Heart right ventricle (tissue), 16 donors: ENCODE measurements at places on chromosomes 1 and 21.

DNA sequence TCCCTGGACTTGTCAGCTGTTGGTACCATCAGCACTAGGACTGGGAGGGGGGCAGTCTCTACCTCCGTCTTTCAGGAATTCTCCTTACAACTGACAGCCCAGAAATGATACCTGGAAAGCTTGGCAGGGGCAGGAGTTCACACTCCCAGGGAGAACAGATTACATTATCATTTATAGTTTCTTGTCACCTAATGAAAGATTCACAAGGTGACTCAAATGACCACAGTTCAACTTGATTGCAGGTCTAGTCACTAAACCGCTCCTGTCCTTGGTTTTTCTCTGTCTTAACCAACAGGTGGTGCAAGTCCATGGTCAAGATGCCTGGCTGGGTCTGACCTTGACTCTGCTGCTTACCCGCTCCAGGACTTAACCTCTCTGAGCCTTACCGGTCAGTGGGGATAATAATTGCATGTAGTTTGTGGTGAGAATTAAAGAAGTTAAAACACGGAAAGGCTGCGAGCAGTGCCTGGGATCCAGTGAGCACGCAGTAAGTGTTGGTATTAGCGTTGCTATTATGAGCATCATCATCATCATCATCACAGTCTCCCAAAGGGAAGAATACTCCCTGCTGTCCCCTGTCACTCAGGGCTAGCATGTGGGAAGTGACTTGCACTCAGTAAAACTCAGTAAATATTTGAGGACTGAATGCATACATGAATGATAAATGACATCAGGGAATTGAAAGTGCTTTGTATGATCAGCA, 125.3 kb upstream of the CD34 start:
- H3K4me3 ChIP-seq, result no peak overlapping the region
- no peak overlapping the region for H3K27ac ChIP-seq
- peaks cover 33% of the 10 kb centered on the region for H3K36me3 ChIP-seq
- DNase-seq, result no peak
- no peaks in the 10 kb centered on the region for H3K27me3 ChIP-seq

DNA sequence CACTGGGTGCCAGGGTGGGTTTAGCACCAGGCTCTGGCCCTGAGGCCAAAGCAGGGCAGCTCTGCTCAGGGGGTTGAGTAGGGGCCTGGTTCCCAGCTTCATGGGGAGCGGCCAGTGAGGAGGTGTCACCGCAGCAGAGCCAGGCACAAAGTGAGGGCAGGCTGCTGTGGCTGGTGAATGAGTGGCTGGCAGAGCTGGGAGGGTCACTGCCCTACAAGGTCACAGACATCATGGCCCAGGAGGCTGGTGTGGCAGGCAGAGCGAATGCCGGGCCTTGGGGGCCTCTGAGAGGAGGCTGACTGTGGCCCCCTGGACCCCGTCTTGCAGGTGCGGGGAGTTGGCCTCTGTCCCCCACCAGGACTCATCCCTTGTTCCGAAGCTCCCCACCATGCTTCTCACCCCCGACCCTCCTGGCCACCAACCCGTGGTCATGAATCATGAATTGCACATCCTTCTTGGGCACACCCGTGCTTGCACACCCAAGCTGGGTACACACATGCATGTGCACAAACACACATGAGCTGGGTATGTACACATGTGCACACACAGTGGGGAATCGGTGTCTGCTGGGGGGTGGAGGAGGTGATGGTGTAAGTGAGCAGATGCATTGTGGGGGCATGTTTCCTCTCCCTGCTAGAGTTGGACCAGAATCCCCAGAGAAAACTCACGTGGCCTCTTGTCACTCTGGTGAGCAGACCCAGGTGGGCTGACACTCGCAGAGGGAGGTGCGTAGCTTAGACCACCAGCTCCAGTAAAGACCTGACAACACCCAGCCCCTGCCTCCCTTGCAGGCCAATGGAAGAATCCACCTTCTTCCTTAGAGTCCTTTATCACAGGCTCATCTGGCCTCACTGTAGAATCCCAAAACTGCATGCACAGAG, 4.8 kb upstream of the GNB1 start:
- no peak overlapping the region for H3K4me3 ChIP-seq
- no peaks in the 10 kb centered on the region for H3K36me3 ChIP-seq
- H3K27ac ChIP-seq, result no peak overlapping the region
- no peaks in the 10 kb centered on the region for H3K27me3 ChIP-seq
- DNase-seq, result no peak

GRCh38 chr1:20172033-20172590, 13.8 kb upstream of the UBXN10 start:
- H3K4me3 ChIP-seq, result no peak overlapping the region
- no peaks in the 10 kb centered on the region for H3K36me3 ChIP-seq

- peaks cover 14% of the 10 kb centered on the region for H3K4me1 ChIP-seq
- no peaks in the 10 kb centered on the region for H3K27me3 ChIP-seq
- H3K36me3 ChIP-seq, result no peaks in the 10 kb centered on the region
- no peak overlapping the region for H3K4me3 ChIP-seq
Observed at GRCh38 chr1:85153149-85153891, 47.5 kb downstream of the SYDE2 start.

DNA sequence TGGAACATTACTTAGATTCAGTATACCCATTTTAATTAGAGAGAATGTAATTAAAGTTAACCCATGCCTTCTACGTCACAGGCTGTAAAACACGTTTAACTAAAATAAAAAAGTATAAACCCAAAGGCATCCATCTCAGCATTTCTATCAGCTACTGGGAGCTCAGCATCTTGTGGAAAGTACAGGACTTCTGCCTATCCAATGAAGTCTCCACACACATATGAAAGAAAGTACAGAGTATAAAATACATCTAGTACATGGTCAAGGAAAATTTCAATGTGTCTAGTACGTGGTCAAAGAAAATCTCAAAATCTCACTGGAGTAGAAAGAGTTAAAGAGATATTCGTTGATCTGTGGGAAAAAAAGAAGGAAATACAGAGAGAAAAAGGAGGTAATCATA, 141.4 kb upstream of the ZNHIT6 start:
- no peaks in the 10 kb centered on the region for H3K4me1 ChIP-seq
- H3K27me3 ChIP-seq, result no peaks in the 10 kb centered on the region
- no peak overlapping the region for H3K4me3 ChIP-seq
- no peaks in the 10 kb centered on the region for H3K36me3 ChIP-seq
- DNase-seq, result no peak

- DNase-seq, result no peak
- H3K36me3 ChIP-seq, result no peaks in the 10 kb centered on the region
- peaks cover 22% of the 10 kb centered on the region for H3K4me1 ChIP-seq
- no peak overlapping the region for H3K27ac ChIP-seq
- H3K27me3 ChIP-seq, result peaks cover 24% of the 10 kb centered on the region
- H3K4me3 ChIP-seq, result no peak overlapping the region
Observed at GRCh38 chr1:11594222-11594621, 60.0 kb downstream of the FBXO2 start.

DNA sequence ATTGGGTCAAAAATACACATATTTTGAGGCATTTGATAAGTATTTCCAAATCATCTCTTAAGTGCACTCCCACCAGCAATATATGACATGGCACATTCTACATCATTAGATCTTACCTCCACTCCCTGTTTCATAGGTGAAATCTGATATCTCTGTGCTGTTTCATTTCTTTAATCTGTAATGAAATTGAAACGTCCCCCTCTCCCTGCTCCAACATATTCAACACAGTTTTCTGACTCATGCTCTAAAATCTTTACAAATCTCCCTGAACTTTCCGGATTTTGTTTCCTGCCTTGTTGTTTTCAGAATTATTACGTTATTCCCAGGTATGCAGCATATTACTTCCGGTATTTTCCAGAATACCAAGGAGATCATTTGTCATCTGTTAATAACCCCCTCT, 66.1 kb upstream of the AKT3 start:
- H3K27me3 ChIP-seq, result peaks cover 30% of the 10 kb centered on the region
- DNase-seq, result no peak
- H3K4me1 ChIP-seq, result peaks cover 16% of the 10 kb centered on the region
- no peaks in the 10 kb centered on the region for H3K36me3 ChIP-seq
- no peak overlapping the region for H3K4me3 ChIP-seq

GRCh38 chr1:26350701-26351589, 3.0 kb downstream of the CRYBG2 start:
- no peak overlapping the region for H3K4me3 ChIP-seq
- peaks cover 4% of the 10 kb centered on the region for H3K4me1 ChIP-seq
- H3K36me3 ChIP-seq, result no peaks in the 10 kb centered on the region
- H3K27me3 ChIP-seq, result peaks cover 19% of the 10 kb centered on the region

DNA sequence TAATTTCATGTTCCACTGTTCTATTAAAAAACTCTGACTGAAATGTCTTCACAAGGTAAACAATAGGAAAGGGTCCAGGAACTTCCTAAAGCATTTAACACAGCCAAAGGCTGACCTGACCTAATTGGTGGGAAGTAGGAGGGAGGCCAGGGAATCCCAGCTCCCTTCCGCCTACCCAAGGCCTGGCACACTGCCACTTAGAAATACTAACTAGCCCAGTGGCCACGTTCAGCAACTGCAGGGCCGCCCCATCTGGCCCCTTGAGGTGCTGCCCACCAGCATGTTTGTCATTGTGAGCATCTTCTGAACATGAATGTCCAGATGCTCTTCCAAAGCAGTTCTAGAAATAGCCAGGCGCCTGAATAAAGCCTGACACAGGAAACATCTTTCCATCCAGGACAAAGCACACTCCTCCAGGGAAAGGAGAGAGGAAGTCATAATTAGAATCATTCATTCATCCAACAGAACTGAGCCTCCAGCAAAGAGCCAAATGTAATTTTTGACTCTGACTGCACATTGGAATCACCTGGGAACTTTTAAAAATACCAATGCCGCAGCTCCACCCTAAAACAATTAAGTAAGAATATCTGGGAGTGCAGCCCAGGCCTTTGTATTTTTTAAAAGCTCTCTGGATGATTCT, 44.6 kb upstream of the BCL9 start:
- H3K4me1 ChIP-seq, result peaks cover 23% of the 10 kb centered on the region
- no peak overlapping the region for H3K27ac ChIP-seq
- no peaks in the 10 kb centered on the region for H3K36me3 ChIP-seq

DNA sequence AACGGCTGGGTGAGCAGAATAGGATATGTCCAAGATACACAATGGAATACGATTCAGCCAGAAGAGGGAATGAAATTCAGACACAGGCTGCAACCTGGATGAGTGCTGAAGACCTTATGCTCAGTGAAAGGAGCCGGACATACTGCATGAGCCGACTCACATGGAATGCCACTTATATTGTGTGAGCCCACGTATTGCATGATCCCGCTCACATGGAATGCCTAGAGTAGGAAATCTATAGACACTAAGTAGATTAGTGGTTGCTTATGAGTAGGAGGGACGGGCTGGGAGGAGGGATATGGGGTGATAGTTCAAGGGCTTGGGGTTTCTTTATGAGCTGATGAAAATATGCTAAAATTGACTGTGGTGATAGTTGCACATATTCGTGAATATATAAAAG, 26.8 kb downstream of the TMPRSS2 start:
- H3K27me3 ChIP-seq, result peaks cover 31% of the 10 kb centered on the region
- no peak overlapping the region for H3K27ac ChIP-seq
- no peak overlapping the region for H3K4me3 ChIP-seq
- H3K4me1 ChIP-seq, result no peaks in the 10 kb centered on the region
- DNase-seq, result no peak

- H3K4me3 ChIP-seq, result no peak overlapping the region
- DNase-seq, result no peak
- H3K27me3 ChIP-seq, result no peaks in the 10 kb centered on the region
- peaks cover 16% of the 10 kb centered on the region for H3K4me1 ChIP-seq
Observed at GRCh38 chr1:154445040-154445472, 39.9 kb downstream of the IL6R start.

DNA sequence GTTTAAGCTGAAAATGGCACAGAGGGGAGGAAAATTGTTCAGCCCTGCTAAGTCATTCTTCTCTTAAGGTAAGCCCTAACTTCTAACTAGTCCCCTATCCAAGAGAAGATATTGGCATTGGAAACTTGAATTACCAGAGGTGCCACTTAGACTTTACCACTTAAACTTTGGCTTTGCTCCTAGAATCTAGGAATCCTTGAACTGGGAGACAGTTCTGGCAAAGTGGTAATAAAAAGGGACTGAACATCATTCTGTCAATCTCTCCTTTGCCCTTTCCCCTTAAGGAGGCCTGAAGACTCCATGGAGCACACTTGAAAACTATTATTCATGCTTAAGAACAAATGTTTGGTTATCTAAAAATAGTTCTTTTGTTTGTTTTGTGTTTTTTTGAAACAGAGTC, 8.4 kb downstream of the ATP1A4 start:
- no peak overlapping the region for H3K27ac ChIP-seq
- H3K4me1 ChIP-seq, result no peaks in the 10 kb centered on the region
- no peak for DNase-seq

- no peaks in the 10 kb centered on the region for H3K27me3 ChIP-seq
- DNase-seq, result no peak
- H3K4me3 ChIP-seq, result no peak overlapping the region
- no peak overlapping the region for H3K27ac ChIP-seq
- H3K36me3 ChIP-seq, result no peaks in the 10 kb centered on the region
- H3K4me1 ChIP-seq, result no peaks in the 10 kb centered on the region
Observed at GRCh38 chr1:95506736-95507414, 272.9 kb downstream of the RWDD3 start.

DNA sequence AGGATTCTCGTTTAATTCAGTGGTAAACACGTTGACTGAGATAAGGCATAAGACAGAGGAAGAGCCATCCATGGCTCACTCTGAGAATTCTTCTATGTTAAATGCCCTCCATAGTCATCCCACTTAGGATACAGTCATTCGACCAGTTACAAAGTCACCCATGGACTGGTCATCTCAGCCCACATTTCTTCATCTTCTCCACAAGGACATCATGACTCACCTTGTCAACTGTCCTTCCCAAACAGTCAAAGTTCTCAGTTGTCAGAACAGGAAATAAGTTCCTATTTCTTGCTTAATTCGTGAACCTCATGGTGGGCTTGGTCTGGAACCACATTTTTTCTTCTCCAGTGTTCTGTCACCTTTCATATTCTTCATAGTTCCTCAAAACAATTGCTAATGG, 133.2 kb downstream of the TGFB2 start:
- peaks cover 51% of the 10 kb centered on the region for H3K4me1 ChIP-seq
- no peak overlapping the region for H3K4me3 ChIP-seq
- H3K27ac ChIP-seq, result no peak overlapping the region
- no peak for DNase-seq
- no peaks in the 10 kb centered on the region for H3K36me3 ChIP-seq
- H3K27me3 ChIP-seq, result no peaks in the 10 kb centered on the region

DNA sequence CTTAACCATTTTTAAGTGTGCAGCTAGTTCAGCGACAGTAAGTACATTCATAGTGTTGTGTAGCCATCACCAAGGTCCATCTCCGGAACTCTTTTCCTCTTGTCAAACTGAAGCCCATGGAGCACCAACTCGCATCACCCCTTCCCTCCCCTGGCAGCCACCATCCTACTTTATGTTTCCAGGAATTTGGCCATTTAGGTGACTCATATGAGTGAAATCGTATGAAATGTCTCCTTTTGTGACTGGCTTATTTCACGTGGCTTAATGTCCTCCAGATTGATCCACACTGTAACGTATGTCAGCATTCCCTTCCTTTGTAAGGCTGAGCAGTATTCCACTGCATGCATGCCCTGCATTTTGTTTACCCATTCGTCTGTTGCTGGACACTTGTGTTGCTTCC, 2.5 kb downstream of the COL6A2 start:
- DNase-seq, result peak; percentile 2
- no peaks in the 10 kb centered on the region for H3K36me3 ChIP-seq
- H3K4me1 ChIP-seq, result peaks cover 4% of the 10 kb centered on the region
- peaks cover 55% of the 10 kb centered on the region for H3K27me3 ChIP-seq

- no peak overlapping the region for H3K4me3 ChIP-seq
- DNase-seq, result no peak
- no peaks in the 10 kb centered on the region for H3K36me3 ChIP-seq
- no peak overlapping the region for H3K27ac ChIP-seq
- no peaks in the 10 kb centered on the region for H3K27me3 ChIP-seq
Observed at GRCh38 chr1:210123924-210124589, 108.5 kb upstream of the SERTAD4 start.

- H3K27me3 ChIP-seq, result no peaks in the 10 kb centered on the region
- peak overlapping the region; percentile 63 for H3K27ac ChIP-seq
- H3K4me1 ChIP-seq, result peaks cover 11% of the 10 kb centered on the region
- H3K4me3 ChIP-seq, result peak overlapping the region; percentile 64
- H3K36me3 ChIP-seq, result no peaks in the 10 kb centered on the region
Observed at GRCh38 chr21:26966649-26967061, 233 bp downstream of the ADAMTS5 start.
